Suprapubic skin (tissue), 4 donors: ENCODE measurements at places on chromosomes 12 and 14. TPM values are rescaled to one million over a fixed set of nuclear protein-coding genes. Genes with fewer than 3 reads are reported as not detected.

FBLN5 gene
- total RNA-seq: 20.3 TPM

KRT75 gene
- total RNA-seq: 14.6 TPM

KRT85 gene
- total RNA-seq: 119 TPM

ASCL1 gene
- not detected for total RNA-seq

FAM181A gene
- not detected for total RNA-seq

AICDA gene
- total RNA-seq: not detected

PRH2 gene
- total RNA-seq: not detected

DDX54 gene
- total RNA-seq: 65.4 TPM

TAS2R30 gene
- total RNA-seq: 11.3 TPM

SERPINA1 gene
- total RNA-seq: 7.9 TPM

ANO2 gene
- 2.8 TPM for total RNA-seq

UTP20 gene
- total RNA-seq: 13.5 TPM

TARBP2 gene
- 31.7 TPM for total RNA-seq

NOVA1 gene
- total RNA-seq: 7.5 TPM

ANKS1B gene
- 10.0 TPM for total RNA-seq

CABP1 gene
- total RNA-seq: not detected

PTHLH gene
- total RNA-seq: not detected

TMEM179 gene
- total RNA-seq: not detected

CLEC9A gene
- not detected for total RNA-seq

DICER1 gene
- total RNA-seq: 124 TPM
